ENCODE measurements at places on chromosomes 5 and 9.

DNA sequence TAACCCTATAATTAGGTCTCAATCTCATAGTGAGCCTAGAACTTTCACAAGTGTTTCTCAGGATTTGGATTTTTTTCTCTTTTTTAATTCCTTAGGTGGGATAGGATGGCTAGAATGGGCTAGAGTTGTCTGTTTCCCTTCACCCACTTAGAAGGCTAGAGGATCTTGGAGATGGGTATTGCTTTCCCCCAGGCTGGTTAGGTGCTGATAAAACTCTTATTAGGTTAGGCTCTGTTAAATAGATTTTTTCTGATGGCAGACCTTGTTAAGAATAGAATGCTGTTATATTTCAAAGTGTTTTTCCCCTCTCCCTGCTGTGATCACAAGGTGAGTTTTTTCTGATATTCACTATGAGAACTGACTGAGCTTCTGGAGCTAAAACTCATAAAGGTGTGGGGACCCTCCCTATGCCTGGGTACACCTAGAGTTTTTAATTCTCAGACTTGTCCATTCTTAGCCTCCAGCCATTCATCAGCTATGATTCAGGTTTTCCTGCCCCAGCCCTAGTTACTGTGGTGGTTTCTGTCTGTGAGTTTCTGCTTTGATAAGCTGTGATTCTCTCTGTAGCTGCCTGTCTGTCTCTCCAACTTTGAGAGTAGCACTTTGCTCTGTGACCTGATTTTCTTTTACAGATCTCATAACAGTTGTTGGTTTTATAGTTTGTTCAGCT lies 132.4 kb downstream of the HACD4 start:
- DNase-seq, result peak; percentile 46

DNA sequence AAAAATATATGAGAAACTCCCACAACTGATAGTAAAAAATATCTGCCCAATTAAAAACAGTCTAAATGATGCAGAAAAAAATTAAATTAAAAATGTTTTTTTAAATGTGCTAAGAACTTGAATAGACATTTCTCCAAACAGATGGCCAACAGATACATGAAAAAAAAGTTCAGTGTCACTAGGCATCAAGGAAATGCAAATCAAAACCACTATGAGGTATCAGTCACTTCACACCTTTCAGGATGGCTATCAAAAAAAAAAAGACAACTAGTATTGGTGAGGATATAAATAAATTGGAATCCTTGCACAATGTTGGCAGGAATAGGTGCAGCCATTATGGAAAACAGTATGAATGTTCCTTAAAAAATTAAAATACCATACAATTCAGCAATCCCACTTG lies 16.6 kb downstream of the ZNF131 start:
- DNase-seq, result no peak

- peak; percentile 14 for DNase-seq
Measured at GRCh38 chr5:134637116-134637721, 4.6 kb upstream of the SAR1B start.

GRCh38 chr5:86674069-86674468 lies 56.3 kb downstream of the COX7C start:
- no peak for DNase-seq

DNA sequence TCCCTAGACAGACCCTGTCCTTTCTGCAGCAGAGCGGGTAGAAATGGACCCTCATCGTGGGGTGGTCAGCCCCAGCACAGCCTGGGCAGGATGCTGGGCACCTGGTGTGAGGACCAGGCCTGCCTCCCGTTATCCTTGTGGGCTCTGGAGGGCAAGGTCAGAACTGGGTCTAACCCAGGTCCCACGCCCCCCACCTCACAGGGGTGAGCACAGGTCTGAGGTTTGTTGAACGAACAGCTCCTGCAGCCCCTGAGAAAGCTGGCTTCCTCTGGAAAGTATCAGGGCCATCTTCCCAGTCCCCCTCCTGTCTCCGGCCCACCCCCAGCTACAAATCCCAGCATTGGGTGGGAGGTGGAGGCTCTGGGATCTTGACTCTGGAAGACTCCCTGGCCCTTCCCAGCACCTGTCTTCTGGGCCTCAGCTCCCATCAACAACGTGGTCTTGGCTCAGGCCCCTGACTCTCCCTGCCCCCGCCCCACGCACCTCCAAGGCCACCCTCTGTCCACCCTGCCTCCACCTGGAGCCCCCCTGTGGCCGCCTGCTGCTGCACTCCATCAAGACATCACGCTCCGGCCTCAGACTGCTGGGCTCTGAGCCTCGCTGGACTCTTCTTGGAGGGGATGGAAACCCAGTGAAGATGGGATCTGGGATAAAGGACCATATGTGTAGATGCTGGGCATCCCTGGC lies 30.1 kb upstream of the CNOT6 start:
- DNase-seq, result no peak

DNA sequence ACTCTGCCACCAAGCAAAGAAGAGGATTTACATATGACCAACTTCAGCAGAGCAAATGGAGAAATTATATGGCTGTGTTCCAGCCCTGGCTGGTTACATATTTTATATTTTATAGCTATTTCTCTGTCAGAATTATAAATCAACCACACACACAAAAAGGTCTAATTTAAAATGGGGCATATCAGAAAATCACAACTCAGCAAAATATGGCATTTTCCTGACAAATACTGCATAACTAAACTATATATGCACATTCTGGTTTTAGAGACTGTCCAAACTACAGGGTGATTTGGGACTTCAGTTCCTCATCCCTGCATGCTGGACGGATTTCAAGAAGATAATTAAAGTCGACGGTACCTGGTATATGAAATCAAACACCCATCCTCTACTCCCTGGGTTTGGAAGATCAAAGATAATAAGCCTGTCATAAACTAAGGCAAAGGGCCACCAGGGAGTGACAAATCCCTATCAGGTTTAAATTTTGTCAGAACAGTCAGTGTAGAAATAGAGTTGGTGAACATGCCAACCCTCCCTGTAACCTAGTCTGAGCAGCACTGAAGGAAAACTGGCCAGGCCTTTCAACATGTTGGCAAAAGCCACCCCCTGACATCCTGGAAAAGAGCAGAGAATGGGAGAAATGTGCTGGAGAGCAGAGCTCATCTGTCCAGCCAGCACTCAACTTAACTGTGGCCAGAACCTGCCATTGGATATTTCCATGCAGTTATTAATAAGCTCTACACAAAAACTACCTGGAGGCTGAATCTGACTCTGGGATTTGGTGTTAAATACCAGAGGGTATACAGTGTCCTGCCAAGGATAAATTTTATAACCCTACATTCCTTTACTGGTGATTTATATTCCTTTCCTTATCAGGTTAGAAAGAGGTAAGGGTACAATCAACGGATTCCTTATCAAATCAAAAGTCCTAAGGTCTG lies 235.7 kb downstream of the ENC1 start:
- DNase-seq, result no peak

GRCh38 chr5:14323466-14323865 lies 180.3 kb downstream of the TRIO start:
- no peak for DNase-seq

DNA sequence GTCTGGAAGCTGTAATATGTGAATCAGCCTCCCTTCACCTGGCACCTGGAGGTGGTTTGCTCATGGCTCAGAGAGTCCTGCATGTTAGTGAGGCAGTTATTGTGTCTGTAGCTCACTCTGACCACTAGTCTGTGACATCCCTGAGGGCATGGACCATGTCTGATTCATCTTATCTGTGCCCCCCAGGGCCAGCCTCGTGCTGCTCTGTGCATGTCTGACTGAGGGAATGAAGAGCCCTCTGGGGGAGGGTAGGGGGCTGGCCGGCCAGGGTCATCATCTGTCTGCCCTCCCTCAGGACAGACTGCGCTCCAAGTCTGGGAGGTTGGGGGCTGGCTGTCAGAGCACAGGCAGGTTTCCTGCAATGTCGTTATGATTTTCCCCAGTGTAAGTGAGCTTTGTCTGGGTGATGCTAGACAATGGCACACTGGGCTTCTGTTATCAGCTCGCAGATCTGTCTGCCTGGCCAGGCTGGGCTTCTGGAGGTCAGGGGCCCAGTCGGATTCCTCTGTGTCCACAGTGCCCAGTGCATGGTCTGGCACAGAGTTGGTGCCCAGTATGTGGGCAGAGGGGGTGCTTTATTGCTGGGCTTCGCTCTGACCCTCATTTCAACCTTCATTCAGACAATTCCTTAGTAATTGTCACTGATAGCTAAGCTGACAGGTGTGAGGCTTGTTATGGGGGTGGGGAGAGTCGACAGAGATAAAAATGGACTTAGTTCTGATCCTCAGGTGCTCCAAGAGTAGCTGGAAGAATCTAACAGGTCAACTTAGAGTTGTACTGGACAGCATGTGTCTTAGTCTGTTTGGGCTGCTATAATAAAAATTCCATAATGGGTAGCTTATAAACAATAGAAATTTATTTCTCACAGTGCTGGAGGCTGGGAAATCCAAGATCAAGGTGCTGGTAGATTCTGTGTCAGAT lies 85.7 kb upstream of the SHB start:
- DNase-seq, result no peak

DNA sequence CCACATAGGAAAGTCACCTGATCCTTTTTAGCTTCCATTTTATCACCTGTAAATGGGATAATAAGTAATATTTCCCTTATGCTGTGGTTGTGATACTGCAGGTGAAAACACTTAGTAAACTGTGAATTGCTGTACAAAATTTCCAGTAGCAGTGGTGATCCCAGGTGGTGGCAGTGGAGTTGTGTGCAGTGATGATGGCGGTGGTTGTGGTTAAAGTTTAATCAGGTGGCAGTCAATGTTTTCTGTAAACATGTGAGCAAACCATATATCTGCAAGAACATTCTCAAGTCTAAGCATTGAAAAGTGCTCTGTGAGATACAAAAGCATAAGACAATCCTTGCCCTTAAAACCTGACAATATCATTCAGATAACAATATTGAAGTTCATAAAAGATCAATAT lies 480.2 kb downstream of the RASEF start:
- no peak for DNase-seq

DNA sequence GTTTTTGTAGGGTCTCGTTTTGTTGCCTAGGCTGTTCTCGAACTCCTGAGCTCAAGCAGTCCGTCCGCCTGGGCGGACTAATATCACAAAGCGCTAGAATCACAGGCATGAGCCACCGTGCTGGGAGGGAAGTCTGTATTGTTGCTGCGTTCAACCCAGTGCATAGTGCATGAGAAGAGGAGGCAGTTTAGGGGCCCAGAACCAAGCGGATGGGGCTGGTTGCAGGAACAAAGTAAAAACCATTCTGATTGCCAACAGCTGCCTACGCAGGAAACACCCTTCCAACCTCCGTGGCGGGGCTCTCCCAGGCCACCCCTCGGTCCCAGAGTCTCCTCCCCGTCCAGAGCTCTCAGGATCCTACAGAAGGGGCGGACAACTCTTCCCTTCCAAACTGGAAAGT lies 87.1 kb downstream of the ANXA2R start:
- no peak for DNase-seq

DNA sequence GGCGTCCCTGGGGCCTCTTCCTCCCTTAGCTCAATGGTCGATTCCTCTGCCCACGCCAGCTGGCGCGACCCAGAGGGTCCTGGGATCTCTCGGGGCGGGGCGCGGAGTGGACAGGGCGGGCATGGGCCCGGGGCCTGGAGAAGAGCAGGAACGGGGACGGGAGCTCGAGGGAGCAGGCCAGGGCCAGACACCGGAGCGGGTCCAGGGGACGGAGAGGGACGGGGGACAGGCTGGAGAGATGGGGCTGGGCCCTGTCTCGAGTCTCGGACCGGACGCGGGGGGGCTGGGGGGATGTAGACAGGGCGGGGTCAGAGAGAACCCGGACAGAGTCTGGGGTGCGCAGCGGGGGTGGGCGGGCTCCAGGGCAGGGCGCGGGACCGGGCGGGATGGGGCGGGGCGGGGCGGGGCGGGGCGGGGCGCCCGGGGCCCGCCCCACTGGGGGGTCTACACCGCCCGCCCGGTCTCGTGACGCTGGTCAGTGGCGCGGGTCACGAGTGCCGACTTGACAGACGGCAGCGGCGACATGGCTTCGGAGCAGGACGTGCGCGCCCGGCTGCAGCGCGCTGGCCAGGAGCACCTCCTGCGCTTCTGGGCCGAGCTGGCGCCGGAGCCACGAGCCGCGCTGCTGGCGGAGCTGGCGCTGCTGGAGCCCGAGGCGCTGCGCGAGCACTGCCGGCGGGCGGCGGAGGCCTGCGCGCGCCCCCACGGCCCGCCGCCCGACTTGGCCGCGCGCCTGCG lies at the start of gene UAP1L1:
Gene UAP1L1 (plus strand): TSS at position 508 of the 738 bp plus-strand sequence. CDS start 16 bp downstream, at position 524.
- peak; percentile 45 for DNase-seq

DNA sequence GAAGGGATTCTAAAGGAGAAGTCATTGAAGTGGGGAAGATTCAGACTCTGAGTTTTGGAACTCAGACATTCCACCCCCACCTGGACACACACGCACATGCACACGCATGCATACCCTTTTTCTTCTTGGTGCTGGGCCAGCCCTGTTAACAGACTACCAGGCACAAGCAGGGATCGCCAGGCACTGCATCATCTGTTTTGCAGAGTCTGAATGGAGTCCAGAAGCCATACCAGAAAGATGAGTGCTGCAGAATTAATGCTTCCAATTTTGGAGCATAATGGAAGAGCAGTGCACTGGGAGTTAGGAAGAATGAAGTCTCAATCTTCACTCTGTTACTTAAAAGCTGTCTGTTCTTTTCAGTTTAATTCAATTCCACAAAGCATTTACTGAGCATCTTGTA lies 95.5 kb downstream of the PDE8B start:
- no peak for DNase-seq

- peak; percentile 73 for DNase-seq
Measured at GRCh38 chr5:55344392-55344992, 36.7 kb downstream of the MTREX start.

GRCh38 chr9:14240537-14240936 lies 73.4 kb downstream of the NFIB start:
- no peak for DNase-seq

DNA sequence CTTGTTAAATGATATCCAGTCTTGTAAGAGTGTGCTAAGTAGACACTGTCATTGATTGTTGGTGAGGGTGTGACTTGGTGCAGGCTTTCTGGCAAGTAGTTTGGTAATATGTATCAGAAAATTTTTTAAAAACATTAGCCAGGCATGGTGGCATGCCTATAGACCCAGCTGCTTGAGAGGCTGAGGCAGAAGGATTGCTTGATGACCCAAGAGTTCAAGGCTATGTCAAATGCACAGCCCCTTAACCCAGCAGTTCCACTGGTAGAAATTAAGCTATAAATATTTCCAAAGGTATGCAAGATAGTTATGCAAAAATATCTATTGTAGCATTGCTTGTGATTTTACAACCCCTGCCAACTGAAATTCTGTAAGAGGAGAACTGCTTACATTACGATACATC lies 24.2 kb downstream of the ZBTB43 start:
- no peak for DNase-seq

GRCh38 chr9:134320126-134320867 lies 6.0 kb upstream of the RXRA start:
- no peak for DNase-seq

DNA sequence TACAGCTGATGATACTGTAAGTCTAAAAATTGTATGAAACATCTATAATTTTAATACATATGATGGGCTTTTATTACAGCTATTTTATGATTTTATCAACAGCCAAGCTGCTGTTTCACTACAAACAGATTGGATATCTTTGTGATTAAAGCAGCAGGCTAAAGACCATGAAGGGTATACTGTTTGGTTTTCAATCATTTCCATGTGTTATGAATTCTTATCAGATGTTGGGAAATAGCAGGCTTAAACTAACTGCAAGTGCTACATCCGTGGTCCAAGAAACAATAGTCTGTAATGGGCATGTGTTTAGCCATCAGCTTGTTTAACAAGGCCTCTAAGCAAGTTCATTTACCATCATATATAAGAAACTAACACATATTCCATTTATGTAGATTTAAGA lies 107.5 kb downstream of the CWC27 start:
- DNase-seq, result no peak

GRCh38 chr5:165130656-165131055 lies 1625.2 kb downstream of the MAT2B start:
- no peak for DNase-seq

Measured in small intestine (tissue), 16 donors.